Activated T-cell treated with anti-CD3 and anti-CD28 coated beads for 48 hours (primary cell): ENCODE measurements at places on chromosomes 5 and 9.

GRCh38 chr5:98771382-98772109 is 1.9 kb upstream of the RGMB start:
- DNase-seq, result no peak

DNA sequence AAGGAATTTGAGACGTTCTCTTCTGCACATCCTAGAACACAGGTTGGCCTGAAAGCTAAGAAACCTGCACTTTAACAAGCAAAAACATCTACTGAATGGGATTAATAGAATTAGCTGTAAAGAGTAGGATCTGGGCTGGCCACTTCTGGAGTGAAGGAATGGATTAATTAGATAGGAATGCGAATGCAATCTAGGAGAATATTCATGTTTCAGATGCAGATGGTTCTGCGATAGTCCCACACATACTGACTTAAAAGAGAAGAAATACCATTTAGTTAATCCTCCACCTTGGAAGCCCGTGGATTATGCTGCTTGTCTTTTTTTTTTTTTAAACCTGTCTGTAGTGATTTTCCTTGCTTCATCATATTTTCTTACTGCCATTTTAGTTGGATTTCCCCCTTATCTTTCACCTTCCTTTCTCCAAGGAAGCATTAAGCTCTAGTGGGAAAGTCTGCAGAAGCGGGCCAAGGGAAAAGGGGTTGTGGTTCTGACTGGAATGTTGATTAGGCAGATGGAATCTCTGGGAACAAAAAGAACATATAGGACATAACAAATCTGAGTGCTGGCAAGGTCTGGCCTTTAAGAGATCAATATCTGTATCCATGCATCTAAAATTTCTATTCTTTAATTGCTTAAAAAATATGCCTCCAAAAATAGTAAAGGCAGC is 152.4 kb downstream of the ALDH1A1 start:
- no peak for DNase-seq

DNA sequence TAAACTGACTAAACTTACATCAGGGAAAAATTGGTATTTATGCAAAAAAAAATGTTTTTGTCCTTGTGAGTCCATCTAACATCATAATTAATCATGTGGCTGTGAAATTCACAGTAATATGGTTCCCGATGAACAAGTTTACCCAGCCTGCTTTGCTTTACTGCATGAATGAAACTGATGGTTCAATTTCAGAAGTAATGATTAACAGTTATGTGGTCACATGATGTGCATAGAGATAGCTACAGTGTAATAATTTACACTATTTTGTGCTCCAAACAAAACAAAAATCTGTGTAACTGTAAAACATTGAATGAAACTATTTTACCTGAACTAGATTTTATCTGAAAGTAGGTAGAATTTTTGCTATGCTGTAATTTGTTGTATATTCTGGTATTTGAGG is 16.6 kb upstream of the SRP19 start:
- no peak for DNase-seq

DNA sequence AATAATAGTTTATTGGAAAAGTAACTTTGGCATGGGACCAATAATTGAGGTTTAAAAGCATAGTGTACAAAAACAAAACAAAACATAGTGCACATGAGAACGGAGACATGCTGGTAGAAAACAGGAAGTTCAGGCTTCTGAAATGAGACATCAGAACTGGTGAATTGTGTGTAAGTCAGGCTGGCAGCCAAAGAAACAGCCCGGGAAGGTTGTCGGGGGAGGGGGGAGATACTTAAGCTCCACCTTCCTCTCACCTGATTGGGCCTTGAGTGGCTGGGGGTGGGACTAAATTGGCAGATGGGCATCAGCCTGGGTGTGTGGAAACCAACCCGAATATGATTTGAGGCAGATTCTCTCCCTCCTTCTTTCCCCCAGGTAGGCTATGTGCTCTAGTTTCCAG is 256.3 kb downstream of the SMARCA2 start:
- DNase-seq, result peak; percentile 6

GRCh38 chr5:173246511-173246910 is 11.5 kb upstream of the NKX2-5 start:
- DNase-seq, result no peak

DNA sequence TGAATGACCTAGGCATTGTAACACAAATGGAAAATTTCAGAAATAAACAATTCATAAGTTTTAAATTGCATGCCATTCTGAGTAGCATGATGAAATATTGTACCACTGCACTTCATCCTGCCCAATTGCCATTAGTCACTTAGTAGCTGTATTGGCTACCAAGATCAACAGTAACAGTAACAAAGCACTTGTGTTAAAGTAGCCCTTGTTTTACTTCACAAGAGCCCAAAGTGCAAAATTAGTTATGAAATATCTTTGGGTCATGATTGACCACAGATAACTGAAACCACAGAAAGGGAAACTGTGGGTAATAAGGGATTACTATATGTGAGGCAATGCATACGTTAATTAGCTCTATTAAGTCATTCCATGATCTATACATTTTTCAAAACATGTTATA is 33.3 kb upstream of the RORB start:
- no peak for DNase-seq

- DNase-seq, result no peak
Measured at GRCh38 chr5:138440159-138441073, 1.6 kb downstream of the REEP2 start.

DNA sequence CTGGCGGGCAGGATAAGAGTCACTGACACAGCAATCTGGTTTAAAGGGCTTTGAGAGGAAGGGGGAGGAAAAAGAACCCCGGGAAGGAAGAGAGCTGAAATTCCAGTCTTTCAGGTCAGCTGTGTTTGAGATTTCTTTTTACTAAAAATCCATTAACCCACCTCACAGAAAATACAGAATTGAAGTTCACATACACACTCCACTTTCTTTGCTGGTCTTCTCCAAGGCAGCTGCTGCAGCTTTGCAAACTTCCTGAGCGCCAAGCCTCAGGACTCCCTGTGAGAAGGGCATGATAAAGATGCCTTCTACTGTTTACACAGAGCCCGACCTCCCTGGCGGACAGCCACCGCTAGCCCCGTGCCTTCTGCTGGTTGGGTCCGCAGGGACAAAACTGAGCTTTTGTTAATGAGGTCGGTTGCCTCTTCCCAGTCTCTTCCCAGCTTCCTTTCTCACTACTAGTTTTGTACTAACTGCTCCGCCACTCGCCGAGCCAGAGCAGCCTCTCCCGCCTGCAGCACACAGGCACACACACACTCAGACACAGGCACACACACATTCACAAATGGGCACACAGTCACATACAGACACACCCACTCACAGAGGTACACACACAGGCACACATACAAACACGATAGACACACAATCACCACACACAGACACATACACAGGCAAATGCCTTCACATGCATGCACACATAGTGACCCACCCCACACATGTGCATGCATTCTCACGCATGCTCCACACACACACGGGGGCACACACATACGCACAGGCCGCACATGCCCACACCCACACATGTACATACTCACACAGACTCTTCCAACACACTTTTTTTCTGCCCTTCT is at the start of gene FREM1:
TSS of gene FREM1 (minus strand) at position 468 of the 845 bp plus-strand sequence. CDS start 41,451 bp downstream, outside the sequence.
- no peak for DNase-seq

DNA sequence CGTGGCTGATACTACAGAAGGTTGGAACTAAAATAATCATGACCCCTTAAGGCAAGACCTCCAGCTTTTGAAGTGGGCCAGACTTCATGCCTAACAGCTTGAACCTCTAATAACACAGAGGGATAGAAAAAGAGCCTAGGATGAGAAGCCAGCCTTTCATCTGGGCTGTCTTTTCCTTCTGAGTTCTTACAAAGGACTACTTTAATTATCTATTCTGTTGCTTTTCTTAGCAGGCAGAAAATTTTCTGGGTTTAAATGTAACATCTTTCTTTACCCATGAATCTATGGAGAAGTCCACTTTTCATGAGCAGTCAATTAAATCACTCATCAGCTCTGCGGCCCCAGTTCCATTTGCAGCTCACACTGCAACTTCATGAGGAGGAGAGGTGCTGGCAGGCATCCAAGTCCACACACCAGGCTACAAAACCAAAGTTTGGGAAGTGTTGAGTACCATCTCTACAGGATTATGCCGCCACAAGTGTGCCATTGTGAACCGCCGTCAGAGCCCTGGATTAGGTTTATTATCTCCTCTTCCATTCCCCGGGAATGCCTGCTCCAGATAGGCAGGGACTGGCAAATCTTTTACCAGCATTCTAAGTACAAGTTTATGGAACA is 192.0 kb downstream of the TLE4 start:
- no peak for DNase-seq

- DNase-seq, result no peak
Measured at GRCh38 chr5:21806943-21807342, 1046.2 kb downstream of the CDH12 start.

- DNase-seq, result no peak
Measured at GRCh38 chr5:131416729-131417128, 152.9 kb downstream of the CDC42SE2 start.

DNA sequence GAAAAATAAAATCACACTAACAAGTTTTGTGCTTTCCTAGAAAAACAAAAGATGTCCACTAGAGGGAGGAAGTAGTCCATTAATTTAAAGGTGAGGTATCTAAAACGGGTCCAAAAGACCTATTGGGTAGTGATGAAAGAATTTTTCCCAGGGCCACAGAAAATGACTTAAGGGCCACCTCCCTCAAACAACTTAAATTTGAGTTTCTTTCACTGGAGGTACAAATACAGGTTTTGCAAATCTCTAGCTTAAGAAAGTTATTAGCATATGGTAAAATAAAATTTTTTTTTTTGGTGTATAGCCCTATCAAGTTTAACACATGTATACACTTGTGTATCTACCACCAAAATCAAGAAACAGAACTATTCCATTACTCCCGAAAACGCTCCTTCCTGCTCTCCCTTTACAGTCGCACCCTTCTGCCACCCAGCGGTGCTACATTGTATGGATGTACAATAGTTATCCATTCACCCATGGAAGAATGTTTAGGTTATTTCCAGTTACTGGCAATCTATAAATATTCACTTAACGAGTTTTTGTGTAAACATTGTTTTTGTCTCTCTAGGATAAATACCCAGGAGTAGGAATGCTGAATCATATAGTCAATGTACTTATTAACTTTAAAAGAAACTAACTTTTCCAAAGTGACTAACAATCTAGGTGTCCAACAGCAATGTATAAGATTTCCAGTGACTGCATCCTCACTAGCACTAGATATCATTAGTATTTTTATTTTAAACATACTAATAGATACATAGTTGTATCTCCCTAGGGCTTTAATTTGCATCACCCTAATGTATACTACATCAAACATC is 21.9 kb downstream of the DEPDC1B start:
- DNase-seq, result no peak

DNA sequence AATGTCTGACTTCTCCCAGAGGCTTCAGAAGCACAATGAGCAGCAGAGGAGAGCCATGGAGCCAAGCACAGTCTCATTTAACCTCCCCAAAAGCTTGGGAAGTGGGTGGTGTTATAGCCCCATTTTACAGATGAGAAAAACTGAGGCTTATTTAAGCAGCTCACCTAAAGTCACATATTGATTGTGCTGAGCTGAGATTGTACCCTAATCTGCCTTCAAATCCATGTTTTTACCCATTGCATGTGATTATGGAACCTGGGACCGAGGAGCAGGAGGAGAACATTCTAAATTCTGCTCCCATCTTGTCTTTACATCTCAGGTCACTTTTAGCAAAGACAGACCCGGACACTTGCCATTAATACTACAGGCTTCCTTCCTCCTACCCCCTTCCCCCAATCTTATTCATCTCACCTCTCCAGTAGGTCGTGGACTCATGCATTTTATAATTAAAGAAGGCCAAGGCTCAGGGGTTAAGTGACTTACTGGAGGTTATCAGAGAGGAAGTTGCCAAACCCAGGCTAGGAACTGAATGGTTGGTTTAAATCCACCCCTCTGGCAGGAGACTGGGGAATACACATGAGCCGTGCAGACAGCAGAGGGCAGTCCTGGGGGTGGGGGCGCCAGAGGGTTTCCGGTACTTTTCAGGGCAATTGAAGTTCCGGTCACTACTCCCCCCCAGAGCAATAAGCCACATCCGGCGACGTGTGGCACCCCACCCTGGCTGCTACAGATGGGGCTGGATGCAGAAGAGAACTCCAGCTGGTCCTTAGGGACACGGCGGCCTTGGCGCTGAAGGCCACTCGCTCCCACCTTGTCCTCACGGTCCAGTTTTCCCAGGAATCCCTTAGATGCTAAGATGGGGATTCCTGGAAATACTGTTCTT is 51.0 kb upstream of the IL17B start:
- no peak for DNase-seq

GRCh38 chr5:173885475-173886010 is 2.6 kb upstream of the CPEB4 start:
- no peak for DNase-seq

DNA sequence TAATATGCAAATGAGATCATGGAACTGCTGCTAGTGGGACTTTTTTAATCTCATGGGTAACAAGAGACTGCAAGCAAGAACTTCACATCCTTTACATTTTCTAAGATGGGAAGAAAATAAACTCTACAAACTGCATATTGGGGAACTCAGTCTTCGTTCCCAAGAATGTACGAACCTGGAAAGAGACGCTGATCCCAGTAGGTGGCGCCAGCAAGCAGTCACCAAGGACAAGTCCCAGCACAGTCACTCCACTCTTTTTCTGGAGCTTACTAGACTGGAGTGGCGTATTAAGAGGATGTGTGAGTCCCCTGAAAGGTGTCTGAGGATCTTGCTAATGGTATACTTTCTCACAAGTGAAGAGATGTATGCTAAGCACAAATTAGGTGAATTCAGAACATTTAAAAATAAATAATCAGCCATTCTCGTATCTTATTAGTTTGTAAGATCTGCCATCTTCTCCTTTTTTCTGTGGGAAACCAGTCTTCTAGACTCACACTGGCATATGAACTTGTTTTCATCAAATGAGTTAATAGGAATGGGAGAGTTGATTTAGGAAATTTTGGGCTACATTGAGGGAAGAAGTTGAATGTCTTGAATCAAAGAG is 16.0 kb upstream of the PUM3 start:
- peak; percentile 37 for DNase-seq

DNA sequence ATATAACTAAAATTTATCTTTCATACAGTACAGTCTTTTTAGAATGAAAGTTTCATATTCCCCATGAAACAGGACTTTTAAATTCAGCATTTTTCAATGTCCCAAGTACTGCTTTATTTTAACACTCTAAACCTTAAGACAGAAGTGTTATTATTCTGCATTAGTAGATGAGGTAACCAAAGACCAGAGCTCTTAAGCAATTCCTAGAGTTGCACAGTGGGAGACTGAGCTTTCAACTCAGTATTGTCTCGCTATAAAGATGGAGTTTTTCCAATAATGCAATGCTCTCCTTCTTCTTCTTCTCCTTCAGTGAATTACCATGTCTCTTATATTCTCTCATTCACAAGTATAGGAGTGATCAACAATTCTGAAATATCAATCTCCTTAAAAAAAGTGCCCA is 479.7 kb downstream of the CETN3 start:
- DNase-seq, result no peak

DNA sequence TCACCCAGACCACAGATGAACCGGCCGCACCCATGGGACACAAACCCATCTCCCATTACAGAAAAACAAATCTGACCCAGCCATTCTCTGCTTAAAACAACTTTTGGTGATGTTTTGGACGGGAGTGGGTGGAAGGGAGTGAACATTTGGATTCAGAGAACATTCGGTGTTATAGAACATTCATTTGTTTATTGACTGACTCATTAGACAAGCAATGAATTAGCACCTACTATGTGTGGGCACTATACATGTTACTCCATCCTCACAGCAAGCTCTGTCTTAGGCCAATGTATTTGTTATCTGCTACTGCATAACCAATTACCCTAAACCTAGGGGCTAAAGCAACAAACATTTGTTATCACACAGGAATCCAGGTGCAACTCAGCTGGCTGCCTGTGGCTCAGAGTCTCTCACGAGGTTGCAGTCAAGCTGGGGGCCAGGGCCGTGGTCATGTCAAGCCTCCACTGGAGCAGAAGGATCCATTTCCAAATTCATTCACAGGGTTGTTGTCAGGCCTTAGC is 5.1 kb upstream of the ERGIC1 start:
- DNase-seq, result no peak

- peak; percentile 43 for DNase-seq
Measured at GRCh38 chr5:150129813-150130492, 25.7 kb downstream of the PDGFRB start.
